ENCODE measurements at places on chromosomes 1 and 21.

GRCh38 chr1:34155860-34156259 lies 9.2 kb downstream of the CSMD2 start:
- DNase-seq = no peak

DNA sequence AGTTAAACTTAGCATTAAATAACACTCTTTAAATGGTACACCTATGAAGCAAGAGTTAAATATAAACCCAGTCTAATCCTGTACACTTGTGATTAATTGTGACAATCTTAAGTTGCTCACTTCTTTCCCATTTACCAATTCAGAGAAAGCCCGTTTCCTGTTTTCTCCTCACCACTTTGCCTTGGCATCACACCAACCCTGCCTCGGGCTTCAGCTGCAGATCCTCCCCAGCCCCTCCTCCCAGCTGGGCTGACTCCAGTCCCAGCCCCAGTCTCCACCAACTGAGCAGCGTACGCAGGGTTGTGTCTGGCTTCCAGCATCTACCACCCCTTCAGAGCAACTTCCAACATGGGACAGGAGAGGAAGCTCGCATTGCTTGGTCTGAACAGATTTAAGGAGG lies 4.1 kb downstream of the PYCR2 start:
- no peak for DNase-seq

DNA sequence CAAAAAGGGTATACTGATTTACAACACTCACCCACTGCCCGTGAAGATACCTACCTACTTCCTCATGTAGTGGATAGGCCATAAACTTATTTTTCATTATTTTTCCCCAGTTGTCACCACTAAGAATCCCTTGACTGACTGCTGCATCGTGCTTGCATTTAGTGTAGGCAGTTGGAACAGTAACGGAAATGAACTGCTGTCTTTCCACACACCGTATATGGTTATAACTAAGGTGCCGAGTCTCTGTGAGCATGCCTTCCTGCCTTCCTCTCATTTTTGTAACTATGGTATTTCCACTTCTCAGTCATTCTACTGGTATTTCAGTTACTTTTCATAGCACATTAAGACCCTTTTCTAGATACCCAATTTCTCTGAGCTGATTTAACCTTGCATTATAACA lies 36.4 kb downstream of the SLC35F3 start:
- no peak for DNase-seq

DNA sequence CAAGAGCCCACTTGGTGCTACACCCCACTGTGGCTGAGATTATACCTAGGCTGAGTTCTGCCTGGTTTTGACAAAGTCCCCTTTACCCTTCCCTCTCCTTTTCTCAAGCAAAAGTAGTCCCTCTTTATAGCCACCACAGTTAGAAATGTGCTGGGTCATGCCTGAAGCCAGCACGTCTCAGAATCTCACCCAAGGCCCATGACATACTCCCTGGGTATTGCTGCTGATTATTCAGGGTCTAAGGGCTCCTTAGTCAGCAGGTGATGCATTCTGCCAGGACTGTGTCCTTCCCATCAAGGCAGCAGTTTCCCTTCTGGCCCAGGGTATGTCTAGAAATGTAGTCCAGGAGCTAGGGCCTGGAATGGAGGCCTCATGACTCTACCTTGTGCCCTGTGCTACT lies 67.3 kb upstream of the COX20 start:
- no peak for DNase-seq

DNA sequence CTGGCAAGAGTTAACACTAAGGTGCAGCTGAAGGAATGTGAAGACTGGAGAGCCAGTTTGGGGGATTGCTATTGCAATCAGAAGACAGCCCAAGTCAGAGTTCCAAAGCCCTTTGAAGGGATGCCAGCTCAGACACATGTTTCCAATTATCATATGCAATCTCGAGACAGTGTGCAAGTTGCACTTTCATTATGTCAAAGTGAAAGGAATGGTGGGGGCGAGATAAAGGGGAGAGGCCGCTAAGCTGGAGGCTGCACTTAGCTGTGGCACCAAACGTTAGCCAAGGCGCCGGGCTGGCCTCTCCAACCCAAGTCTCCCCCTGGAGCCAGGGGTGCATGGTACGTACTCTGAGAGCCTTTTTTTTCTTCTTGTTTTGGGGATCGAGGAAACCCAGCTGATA lies 58.0 kb downstream of the NGF start:
- DNase-seq = no peak

Data from stimulated activated CD8-positive, alpha-beta memory T cell treated with anti-CD3 and anti-CD28 coated beads, Interleukin-15, amount 100 ng/mL, for 1 hour (primary cell).